Type B pancreatic cell (in vitro differentiated cells): ENCODE measurements at places on chromosomes 1 and 21.

DNA sequence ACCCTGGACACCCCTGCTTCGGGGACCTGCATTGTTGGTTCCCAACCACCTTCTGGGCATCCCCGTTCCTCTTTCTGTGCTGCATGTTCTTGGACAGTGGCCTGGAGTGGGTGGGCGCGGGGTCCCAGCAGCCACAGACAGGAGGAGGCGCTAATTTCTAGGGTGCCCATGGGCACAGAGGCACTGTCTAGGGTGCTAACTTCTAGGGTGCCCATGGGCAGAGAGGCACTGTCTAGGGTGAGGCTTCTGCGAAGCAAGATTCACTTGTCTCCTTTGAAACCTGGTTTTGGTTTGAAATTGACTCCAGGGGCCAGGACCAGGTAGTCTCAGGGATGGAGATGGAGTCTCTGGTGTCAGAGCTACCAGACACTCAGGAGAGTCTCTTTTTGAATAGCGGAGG lies 815 bp upstream of the MEGF6 start:
- H3K4me3 ChIP-seq, result peak overlapping the region; percentile 85
- DNase-seq, result no peak
- peaks cover 10% of the 10 kb centered on the region for H3K27me3 ChIP-seq

DNA sequence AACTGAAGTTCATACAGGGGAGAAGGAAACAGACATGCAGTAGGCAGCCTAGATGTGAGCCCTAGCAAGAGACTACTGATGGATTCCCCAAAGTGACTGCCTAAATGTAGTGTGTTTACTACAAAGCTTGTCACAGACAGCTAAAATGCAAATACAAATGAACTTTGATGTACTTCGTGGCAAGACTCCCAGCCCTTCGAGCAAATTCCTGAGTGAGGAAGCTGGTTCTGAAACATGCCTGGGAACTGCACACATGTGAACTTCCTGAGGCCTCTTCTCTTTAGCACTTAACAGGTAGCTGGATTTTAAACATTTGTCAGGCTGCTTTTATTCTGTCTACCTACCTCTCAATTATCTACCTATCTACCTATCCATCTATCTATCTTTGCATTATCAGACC lies 6.7 kb upstream of the IRF2BP2 start:
- no peaks in the 10 kb centered on the region for H3K36me3 ChIP-seq
- peak overlapping the region; percentile 79 for H3K27ac ChIP-seq
- H3K27me3 ChIP-seq, result no peaks in the 10 kb centered on the region
- H3K4me1 ChIP-seq, result peaks cover 72% of the 10 kb centered on the region

GRCh38 chr1:6948416-6948815 lies 163.2 kb downstream of the CAMTA1 start:
- no peaks in the 10 kb centered on the region for H3K36me3 ChIP-seq
- H3K4me3 ChIP-seq, result no peak overlapping the region
- no peak for DNase-seq
- no peak overlapping the region for H3K27ac ChIP-seq

DNA sequence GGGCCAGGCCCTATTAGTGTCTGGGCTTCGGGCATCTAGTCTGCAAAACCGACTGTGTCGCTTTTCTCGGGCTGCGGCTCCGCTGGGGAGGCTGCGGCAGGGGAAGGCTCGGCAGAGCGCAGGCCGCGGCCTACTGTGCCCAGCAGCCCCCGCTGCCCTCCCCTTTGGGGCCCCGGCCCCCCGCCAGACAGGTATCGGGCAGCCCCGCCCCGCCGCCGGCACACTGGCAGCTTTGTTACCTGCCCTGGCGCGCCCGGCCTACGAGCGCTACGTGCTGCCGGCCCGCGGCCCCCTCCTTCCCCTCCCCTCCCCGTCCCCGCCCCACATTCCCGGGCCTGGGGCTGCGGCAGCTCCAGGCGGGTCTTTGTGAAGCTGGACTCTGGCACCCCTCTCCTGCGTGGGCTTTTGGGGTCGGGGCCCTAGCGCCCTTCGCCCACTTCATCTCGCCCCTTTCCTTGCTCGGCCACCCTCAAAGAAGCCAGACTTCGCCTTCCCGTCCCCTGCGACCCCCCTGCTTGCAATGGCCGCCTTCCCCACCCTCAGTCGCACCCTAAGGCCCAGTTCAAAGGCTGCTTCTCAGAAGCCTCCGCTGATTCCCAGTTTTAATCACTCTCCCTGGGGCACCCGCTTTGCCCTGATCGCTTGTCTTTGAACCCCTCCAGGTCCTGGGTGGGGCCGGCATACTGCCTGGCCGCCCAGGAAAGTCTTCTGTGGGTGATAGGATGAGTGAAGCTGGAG lies 48.9 kb upstream of the SLC2A1 start:
- peak overlapping the region; percentile 68 for H3K4me3 ChIP-seq
- H3K36me3 ChIP-seq, result no peaks in the 10 kb centered on the region
- DNase-seq, result peak; percentile 79
- H3K4me1 ChIP-seq, result peaks cover 27% of the 10 kb centered on the region

DNA sequence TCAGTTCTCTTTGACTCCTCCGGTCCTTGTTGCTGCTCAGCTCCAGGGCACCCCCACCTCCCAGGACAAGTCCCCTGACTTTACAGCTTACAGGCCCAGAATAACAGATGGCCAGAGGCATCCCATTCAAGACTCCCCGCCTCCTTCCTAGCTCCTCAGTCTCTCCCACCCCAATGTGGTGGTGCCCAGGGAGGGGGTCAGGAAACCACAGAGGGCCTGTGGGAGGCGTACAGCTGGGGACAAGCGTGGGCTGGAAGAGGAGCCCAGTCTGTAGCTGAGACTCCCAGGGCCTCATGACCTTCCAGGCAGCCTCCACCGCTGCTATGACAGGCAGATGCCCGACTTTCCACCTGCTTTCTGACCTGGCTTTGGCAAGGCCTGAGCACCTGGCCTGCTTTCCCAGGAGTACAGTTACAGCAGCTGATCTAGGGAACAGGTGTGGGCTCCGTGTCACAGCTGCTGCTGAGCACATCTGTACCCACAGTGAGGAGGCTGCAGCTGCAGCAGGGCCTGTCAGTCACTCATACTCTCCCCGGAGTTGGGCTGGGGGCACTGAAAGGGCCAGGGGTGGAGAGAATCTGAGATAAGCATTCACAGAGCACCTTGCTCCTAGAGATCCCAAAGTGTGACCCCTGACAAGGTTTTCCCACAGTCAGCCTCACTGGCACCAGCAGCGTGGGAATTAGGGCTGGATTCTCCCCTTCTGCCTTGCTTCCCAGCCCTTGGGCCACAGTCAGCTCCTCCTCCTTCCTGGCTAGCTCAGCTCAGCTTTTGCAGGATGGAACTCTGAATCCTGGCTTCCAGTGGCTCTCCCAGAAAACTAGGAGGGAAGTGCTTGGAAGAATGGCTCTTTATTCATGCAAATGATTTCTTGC lies 7.1 kb upstream of the NAV1 start:
- H3K27me3 ChIP-seq, result peaks cover 11% of the 10 kb centered on the region
- no peak overlapping the region for H3K27ac ChIP-seq
- peaks cover 12% of the 10 kb centered on the region for H3K4me1 ChIP-seq
- H3K4me3 ChIP-seq, result no peak overlapping the region
- no peaks in the 10 kb centered on the region for H3K36me3 ChIP-seq
- DNase-seq, result no peak

DNA sequence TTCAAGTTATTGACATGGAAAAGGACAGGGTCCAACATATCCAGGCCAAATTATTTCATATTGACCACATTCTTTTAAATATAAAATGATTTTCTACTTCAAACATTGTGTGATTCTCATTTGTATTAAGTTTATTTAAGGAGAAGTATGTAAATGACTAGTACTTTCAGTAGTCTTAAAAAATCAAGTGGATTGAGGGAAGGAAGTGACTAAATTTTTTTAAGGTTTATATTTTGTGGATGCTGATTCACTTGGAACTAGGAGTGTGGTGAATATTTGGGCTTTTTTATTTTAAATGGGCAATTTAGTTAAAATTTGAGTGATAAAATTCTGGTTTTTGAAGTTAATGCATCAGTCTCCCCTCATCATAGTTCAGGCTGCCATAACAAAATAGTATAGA lies 10.1 kb downstream of the PRRC2C start:
- DNase-seq, result no peak
- H3K4me3 ChIP-seq, result no peak overlapping the region
- peaks cover 8% of the 10 kb centered on the region for H3K36me3 ChIP-seq
- peaks cover 28% of the 10 kb centered on the region for H3K4me1 ChIP-seq
- no peak overlapping the region for H3K27ac ChIP-seq
- no peaks in the 10 kb centered on the region for H3K27me3 ChIP-seq

DNA sequence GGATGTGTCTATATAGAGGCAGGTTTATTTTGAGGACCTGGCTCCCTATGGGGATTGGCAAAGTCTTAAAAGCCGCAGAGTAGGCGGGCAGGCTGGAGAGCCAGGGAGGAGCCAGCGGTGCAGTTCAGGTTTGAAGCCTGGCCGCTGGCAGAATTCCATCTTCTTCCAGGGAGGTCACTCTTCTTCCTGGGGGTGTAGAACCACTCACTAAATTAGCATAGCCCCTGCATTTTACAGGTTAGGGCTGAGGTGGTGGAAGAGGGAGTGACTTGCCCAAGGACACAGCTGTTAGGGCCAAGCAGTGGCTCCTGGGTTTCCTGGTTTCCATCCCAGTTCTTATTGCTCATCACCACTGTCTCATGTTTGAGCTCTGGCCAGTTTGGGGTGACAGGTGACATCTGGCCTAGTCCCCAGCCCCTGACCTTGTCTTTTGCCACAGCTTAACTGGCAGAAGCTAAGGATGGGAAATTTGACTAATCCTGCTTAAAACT lies 1.4 kb downstream of the PINK1 start:
- H3K27ac ChIP-seq, result peak overlapping the region; percentile 85
- no peaks in the 10 kb centered on the region for H3K36me3 ChIP-seq
- H3K4me1 ChIP-seq, result peaks cover 10% of the 10 kb centered on the region
- DNase-seq, result no peak

DNA sequence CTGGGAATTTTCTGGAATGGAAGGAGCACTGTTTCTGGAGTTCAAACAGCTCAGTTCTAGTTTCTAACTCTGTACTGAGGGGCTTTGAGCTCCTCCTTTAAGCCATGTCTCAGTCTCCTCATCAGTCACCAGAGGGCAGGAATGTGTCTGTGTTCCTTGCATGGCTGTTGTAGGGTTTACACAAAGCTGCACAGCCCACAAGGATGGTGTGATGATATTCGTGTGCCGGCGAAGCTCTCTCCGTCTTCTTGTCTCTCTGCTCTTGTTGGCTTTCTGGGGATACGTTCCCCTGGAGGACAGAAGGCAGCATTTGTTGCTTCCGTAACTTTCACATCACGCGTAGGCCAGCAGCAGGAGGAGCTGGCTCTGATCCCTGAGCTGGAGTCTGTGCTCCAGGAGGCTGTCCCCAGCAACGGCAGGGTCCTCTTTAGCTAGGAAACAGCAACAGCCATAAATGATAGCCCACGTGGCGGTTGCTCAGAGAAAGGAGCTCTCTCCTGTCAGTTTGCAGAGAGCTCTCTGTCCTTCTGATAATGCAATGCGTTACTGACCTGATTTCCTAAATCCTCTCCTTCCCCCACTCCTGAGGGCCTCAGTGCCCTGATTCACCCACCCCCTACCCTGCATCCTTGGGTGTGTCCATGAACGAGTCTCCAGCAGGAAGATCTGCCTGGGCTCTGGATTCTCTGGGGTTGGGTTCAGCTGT lies 189.2 kb upstream of the VAMP3 start:
- no peak overlapping the region for H3K27ac ChIP-seq
- H3K4me3 ChIP-seq, result no peak overlapping the region
- H3K27me3 ChIP-seq, result no peaks in the 10 kb centered on the region
- no peaks in the 10 kb centered on the region for H3K4me1 ChIP-seq
- no peak for DNase-seq

GRCh38 chr1:27878039-27878438 lies 5.7 kb downstream of the THEMIS2 start:
- H3K36me3 ChIP-seq, result no peaks in the 10 kb centered on the region
- peaks cover 2% of the 10 kb centered on the region for H3K27me3 ChIP-seq
- H3K27ac ChIP-seq, result no peak overlapping the region
- H3K4me3 ChIP-seq, result no peak overlapping the region
- no peak for DNase-seq
- H3K4me1 ChIP-seq, result peaks cover 2% of the 10 kb centered on the region

- H3K4me1 ChIP-seq, result peaks cover 3% of the 10 kb centered on the region
- H3K27me3 ChIP-seq, result peaks cover 72% of the 10 kb centered on the region
- no peaks in the 10 kb centered on the region for H3K36me3 ChIP-seq
- no peak overlapping the region for H3K27ac ChIP-seq
- H3K4me3 ChIP-seq, result no peak overlapping the region
- no peak for DNase-seq
Measured at GRCh38 chr1:24925082-24925779, 4.8 kb downstream of the RUNX3 start.

- H3K4me1 ChIP-seq, result no peaks in the 10 kb centered on the region
- no peak overlapping the region for H3K4me3 ChIP-seq
- no peak for DNase-seq
Measured at GRCh38 chr1:62905309-62905708, 121.4 kb downstream of the ATG4C start.

GRCh38 chr1:220785166-220786056 lies 1.3 kb upstream of the MTARC1 start:
- peaks cover 16% of the 10 kb centered on the region for H3K4me1 ChIP-seq
- no peak for DNase-seq
- H3K27me3 ChIP-seq, result no peaks in the 10 kb centered on the region
- peak overlapping the region; percentile 85 for H3K4me3 ChIP-seq
- no peaks in the 10 kb centered on the region for H3K36me3 ChIP-seq
- H3K27ac ChIP-seq, result no peak overlapping the region

DNA sequence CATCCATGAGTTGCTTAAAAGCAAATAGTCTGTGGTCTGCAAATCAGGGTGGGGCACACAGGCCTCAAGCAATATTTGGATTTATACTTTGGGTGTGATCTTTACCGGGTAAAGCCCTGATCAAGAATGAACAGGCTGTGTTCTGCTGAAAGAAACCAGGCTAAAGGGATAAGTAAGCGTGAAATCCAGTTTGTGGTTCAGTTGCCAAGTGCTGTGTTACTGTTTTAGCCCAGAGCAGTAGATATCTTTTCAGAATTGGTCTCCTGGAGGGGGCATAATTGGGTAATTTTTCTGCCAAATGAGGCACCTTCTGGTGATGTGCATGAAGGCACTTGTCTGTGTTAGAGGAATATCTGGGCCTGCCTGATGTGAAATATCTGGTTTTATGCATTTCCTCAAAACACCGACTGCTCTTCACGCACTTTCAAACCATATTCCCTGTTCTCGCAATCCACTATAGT lies 21.4 kb downstream of the AIM2 start:
- H3K4me1 ChIP-seq, result peaks cover 9% of the 10 kb centered on the region
- H3K36me3 ChIP-seq, result peaks cover 3% of the 10 kb centered on the region
- H3K27me3 ChIP-seq, result peaks cover 10% of the 10 kb centered on the region

- H3K27ac ChIP-seq, result no peak overlapping the region
- no peak for DNase-seq
- H3K36me3 ChIP-seq, result no peaks in the 10 kb centered on the region
- peaks cover 24% of the 10 kb centered on the region for H3K4me1 ChIP-seq
- H3K27me3 ChIP-seq, result no peaks in the 10 kb centered on the region
Measured at GRCh38 chr21:42465803-42466127, 30.3 kb downstream of the RSPH1 start.

DNA sequence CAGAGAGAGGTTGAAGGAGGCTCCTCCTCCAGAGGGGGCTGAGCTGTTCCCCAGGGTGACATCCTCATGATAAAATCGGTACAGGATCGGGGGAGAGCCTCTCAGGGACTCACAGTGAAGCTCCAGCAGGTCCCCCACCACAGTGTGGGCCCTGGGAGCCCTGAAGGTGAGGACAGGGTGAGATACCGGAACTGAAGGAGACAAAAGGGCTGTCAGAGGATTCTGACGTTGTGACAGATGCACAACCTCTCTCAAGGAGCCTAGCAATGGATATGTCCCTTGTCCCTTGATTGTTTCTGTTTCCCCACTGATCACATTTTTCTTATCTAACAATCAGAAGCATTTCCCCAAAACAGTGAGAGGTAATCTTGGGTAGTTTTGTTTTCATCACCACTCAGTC lies 5.2 kb downstream of the FCRL3 start:
- DNase-seq, result no peak
- H3K27ac ChIP-seq, result no peak overlapping the region
- peaks cover 21% of the 10 kb centered on the region for H3K27me3 ChIP-seq
- H3K4me3 ChIP-seq, result no peak overlapping the region
- no peaks in the 10 kb centered on the region for H3K4me1 ChIP-seq
